NCI-H2029 (cell line): ENCODE measurements at places on chromosomes 16 and 17.

GRCh38 chr17:64739316-64740058 is 77.4 kb upstream of the SMURF2 start:
- DNase-seq: no peak

GRCh38 chr17:58991718-58992331 is 114.9 kb downstream of the TRIM37 start:
- no peak for DNase-seq

DNA sequence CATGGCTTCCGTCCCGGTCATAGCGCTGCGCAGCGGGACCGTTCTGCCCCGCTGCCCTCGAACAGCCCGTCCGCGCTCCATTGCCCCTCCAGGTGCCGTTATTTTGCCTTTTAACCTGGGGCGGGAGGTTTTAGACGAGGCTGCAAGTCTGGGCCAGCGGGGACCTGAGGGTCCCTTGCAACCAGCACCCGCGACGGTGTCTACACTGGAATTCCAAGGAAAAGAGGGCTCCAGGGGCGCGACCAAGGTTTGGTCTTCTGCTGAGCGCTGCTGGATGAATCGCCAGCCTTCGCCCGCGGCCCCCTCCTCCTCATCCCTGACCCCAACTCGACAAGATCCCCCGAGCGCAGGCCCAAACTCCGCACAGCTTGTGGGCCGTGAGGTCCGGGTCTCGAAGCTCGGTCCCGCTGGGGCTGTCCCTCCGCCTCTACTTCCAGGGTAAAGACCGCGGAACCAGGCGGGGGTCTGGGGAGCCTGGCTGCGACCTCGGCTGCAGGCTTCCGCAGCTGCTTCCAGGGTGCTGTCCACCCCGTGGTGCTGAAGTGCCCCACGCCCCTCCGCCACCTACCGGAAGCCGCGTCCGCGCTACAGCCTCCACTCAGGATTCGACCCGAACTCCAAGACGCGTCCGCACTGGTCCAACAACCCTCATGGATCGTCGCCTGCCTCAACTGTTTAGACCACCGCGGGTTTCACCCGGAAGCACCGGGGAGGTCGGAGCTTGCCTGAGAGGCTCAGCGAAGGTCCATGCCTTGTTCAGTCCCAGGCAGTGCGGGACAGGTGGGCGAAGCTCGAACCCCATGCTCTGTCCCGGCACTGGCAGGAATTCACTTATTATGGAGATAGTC is 10.1 kb upstream of the CA4 start:
- DNase-seq: no peak

- no peak for DNase-seq
Observed at GRCh38 chr16:31460582-31461002, 1.3 kb downstream of the ARMC5 start.

GRCh38 chr16:4115209-4115948 is 863 bp downstream of the ADCY9 start:
- no peak for DNase-seq

DNA sequence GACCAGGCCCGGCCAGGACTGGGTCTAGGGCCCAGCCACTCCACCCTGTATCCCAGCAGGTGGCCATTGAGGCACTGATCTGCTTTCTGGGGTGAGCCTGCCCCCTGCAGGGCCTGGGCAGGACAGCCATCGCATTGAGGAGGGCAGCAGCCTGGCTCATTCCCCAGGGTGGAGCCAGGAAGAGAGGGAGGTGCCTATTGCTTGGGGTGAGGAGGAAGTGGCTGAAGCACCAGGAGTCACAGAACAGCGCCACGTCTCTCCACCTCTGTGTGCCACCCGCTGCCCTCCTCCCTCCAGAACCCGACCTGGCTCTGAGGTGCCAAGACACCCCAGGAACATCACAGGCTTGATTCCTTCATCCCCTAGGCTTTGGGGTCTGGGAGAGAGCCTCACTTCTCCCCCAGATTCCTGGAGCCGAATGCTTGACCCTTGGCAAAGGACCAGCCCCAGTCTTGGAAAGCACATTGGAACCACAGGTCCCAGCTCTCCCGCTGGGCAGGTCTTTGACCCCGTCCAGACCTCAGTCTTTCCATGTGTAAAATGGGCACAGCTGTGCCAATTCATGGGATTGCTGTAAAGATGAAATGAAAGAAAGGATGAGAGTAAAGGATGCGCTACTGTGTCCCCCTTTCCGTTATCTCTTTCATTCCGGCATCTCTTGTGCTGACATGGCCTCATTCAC is 7.2 kb upstream of the KRT36 start:
- peak; percentile 82 for DNase-seq

GRCh38 chr16:56267888-56268287 is 76.6 kb downstream of the GNAO1 start:
- no peak for DNase-seq

GRCh38 chr17:29838961-29839360 is 91.1 kb downstream of the SSH2 start:
- peak; percentile 32 for DNase-seq

GRCh38 chr17:19409066-19409465 is 2.0 kb upstream of the RNF112 start:
- no peak for DNase-seq

- DNase-seq: no peak
Observed at GRCh38 chr17:67707442-67707841, 10.3 kb upstream of the NOL11 start.

- no peak for DNase-seq
Observed at GRCh38 chr17:19341641-19342610, 20.6 kb downstream of the B9D1 start.

- no peak for DNase-seq
Observed at GRCh38 chr17:59626756-59627155, 7.1 kb downstream of the CLTC start.

GRCh38 chr17:28912281-28912937 is 9.5 kb upstream of the DHRS13 start:
- no peak for DNase-seq

GRCh38 chr16:82857693-82858365 is 231.1 kb downstream of the CDH13 start:
- DNase-seq: no peak

GRCh38 chr16:85202631-85203461 is 90.6 kb upstream of the CIBAR2 start:
- no peak for DNase-seq

GRCh38 chr16:1859650-1860049 is 12.3 kb downstream of the MEIOB start:
- no peak for DNase-seq

GRCh38 chr17:19725486-19725885 is 9.1 kb upstream of the SLC47A2 start:
- DNase-seq: no peak

DNA sequence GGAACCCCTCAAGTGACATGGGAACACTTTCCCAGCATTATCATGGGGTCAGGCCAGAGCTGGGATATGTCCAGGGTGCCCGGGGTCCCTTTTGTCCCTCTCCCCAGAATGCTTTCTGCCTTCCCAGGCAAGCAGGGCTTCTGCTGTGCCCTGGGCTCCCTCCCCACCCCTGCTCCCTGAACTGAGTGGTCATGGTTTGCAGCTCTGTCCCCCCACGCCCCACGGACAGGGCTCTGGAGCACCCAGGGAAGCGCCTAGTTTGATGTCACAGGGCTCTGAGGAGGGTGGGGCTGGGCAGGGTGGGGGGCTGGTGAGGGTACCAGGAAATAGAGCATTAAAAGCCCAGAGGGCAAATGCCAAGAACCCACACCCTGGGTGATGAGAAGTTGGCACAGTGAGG is 92.3 kb downstream of the CCDC182 start:
- no peak for DNase-seq
